DMS53 (cell line): ENCODE measurements at places on chromosomes 7 and 10.
A peak's percentile ranks its signal among the peaks of the same experiment; 100 is the strongest.

- peak; percentile 93 for DNase-seq
Observed at GRCh38 chr10:110460111-110460809, 37.4 kb upstream of the DUSP5 start.

DNA sequence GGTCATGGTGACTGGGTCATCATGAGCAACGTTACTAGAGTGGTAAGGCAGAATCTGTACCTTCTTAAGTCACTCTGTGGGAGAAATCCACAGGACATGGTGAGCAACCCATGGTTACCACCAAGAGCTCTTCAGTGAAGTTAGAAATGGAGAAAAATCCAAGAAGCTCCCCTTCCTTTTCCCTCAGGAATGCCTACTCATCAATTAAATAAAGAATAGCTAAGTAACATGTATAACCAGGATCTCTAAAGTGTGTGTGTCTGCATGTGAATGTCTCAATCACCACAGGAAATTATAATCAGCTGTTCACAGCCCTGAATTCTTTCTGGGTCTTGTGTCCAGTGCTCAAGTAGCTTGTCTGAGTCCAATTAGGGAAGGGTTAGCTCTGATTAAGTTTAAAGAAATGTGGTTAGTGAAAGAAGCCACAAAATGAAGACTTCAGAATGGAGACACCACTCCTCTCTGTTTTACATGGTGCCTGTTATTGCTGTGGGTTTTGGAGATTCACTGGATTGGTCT lies 73.2 kb downstream of the SEM1 start:
- no peak for DNase-seq

- no peak for DNase-seq
Observed at GRCh38 chr10:102517553-102517952, 13.8 kb downstream of the SUFU start.

GRCh38 chr7:116337018-116337417 lies 126.7 kb downstream of the TES start:
- no peak for DNase-seq

- DNase-seq = peak; percentile 45
Observed at GRCh38 chr10:26696786-26697162, 727 bp upstream of the PDSS1 start.

GRCh38 chr7:43639858-43640491 lies 57.1 kb downstream of the STK17A start:
- peak; percentile 82 for DNase-seq

GRCh38 chr10:96764425-96765060 lies 44.2 kb upstream of the PIK3AP1 start:
- DNase-seq = no peak

GRCh38 chr7:115632636-115633035 lies 397.9 kb downstream of the TFEC start:
- no peak for DNase-seq

GRCh38 chr7:117281562-117281961 lies 41.3 kb downstream of the WNT2 start:
- DNase-seq = peak; percentile 50

DNA sequence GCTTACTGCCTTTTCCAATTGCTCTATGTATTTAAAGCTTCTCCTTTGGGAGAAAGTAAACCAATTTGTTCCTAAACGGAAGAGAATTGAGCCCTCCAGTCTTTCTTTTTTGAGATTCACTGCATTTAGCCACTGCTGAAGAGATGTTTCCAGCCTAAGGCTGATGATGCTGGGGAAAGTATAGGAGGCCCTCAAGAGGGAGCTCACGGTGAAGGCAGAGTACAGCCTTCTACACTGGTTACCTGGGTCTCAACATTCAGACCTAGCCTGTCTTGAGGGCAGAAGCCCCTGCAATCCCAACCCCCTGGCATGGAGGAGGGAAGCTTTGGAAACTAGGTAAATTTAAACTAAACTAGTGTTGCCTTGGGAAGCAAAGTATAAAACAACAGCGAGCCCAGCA lies 316.7 kb upstream of the TPK1 start:
- DNase-seq = peak; percentile 14

DNA sequence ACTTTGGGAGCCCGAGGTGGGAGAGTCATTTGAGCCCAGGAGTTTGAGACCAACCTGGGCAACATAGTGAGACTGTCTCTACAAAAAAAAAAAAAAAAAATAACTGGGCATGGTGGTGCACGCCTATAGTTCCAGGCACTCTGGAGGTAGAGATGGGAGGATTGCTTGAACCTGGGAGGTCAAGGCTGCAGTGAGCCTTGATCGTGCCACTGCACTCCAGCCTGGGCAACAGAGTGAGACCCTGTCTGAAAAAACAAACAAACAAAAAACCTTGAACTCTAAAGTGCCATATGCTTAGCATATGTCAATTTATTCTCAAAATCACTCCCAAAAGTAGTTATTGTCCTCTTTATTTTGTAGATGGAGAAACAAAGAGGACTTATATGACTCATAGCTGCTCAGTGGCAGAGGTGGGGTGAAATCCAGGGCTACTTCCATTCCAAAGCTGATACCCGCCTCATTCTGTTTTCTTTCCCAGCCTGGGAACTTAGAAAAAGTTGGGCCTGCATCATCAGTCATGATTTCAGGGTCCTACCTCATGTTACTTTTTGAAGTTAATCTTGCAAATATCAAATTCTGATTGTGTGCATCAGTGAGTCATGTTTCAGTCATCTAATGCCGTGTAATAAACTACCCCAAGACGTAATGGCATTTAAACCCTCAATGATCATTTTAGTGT lies 13.3 kb downstream of the DHTKD1 start:
- no peak for DNase-seq
